ENCODE measurements at places on chromosomes 1 and 21. TPM values are rescaled to one million over a fixed set of nuclear protein-coding genes. Genes with fewer than 3 reads are reported as not detected.
A peak's percentile ranks its signal among the peaks of the same experiment; 100 is the strongest.

Gene GUCA2A
- total RNA-seq = 1.8 TPM

Gene GJB3
- not detected for total RNA-seq

Gene LEFTY1
- not detected for total RNA-seq

Gene OR2M3
- total RNA-seq = 0.45 TPM

Gene CD1D
- 1.9 TPM for total RNA-seq

Gene RHBDL2
- total RNA-seq = 14.5 TPM

Gene ITLN1
- 241 TPM for total RNA-seq

Gene SLC5A3
- total RNA-seq = 25.9 TPM

Gene SPRR5
- total RNA-seq = not detected

DNA sequence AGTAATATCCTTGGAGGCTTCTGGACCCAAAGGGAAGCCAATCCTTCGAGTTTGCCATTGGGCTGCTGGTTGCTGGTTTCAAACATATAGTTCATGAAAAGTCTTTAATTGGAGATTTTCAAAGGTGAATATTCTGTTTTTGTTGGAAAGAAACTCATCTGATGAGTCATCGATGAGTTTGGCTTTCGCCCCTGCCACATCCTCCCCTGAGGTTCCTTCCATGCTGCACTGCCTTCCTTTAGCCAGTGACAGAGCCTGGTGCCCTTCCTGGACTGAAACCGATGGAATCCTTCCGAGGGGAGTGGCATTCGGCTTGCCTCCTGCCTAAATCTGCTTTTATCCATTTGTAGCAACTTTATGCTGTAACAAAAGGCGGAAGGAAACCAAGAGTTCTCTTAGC lies 550.0 kb downstream of the KIF26B start:
- DNase-seq = no peak

DNA sequence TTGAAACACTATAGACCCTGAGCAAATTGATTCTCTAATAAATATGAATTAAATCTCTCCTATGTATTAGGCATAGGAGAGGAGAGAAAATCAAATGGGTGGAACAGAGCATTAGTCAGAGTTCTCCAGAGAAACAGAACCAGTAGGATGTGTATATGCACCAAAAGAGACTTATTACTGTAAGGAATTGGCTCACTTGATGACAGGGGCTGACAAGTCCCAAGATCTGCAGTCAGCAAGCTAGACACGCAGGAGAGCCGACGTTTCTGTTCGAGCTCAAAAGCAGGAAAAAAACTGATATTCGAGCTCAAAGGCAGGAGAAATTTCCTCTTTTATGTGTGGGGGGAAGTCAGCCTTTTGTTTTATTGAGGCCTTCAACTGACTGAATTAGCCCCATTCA lies 259.2 kb upstream of the KAZN start:
- no peak for DNase-seq

DNA sequence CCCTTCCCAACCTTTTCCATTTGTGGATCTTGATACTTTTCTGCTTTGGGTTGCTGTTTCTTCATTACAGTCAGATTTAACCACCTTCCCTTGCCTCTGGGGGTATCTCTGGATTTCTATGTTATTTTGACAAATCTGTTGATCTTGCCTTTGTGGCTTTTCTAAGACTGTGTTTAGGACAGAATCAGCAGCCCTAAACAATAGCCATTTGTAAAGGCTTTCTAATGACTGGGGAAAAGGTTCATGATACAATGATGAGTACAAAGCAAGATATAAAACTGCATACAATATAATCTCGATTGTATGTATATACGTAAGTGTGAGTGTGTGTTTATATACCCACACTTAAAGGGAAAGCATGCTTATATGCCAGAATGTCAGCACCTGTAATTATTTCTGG lies 27.8 kb downstream of the FAM20B start:
- no peak for DNase-seq

DNA sequence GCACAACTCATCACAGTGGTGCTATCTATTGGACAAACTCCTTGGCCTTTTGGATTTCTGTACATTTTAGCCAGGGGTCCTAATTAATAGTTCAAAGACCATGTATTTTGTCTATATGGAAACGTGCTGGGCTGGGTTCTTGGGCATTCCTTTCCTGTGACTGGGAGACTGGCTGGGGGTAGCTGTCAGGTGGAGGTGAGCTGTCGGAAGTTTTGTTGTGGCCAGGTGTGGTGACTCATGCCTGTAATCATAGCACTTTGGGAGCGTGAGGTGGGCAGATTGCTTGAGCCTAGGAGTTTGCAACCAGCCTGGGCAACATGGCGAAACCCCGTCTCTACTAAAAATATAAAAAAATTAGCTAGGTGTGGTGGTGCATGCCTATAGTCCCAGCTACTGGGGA lies 392.4 kb downstream of the RPS6KC1 start:
- no peak for DNase-seq

- no peak for DNase-seq
Observed at GRCh38 chr21:29064850-29065481, 8.5 kb downstream of the CCT8 start.

GRCh38 chr21:33566514-33566913 lies 22.0 kb downstream of the DONSON start:
- DNase-seq = no peak

DNA sequence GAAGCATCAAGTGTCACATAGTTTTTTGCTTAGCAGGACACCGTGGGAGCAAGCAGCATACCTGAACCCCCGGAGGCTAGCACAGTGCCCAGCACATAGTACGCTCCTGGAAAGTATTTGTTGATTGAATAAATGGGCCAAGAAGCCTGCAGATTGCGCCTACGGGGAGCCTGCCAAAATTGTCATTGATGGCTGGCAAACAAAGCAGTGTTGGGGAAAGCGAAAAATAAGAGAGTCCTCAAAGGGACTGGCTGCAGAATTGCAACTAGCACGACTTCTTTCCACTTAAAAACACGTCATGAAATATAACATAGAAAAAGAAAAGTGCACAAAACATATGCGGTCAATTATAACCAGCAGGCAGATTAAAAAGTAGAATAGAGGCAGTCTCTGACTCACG lies 125.2 kb upstream of the GALNT2 start:
- DNase-seq = no peak

- no peak for DNase-seq
Observed at GRCh38 chr1:239891621-239892358, 199.9 kb upstream of the FMN2 start.

DNA sequence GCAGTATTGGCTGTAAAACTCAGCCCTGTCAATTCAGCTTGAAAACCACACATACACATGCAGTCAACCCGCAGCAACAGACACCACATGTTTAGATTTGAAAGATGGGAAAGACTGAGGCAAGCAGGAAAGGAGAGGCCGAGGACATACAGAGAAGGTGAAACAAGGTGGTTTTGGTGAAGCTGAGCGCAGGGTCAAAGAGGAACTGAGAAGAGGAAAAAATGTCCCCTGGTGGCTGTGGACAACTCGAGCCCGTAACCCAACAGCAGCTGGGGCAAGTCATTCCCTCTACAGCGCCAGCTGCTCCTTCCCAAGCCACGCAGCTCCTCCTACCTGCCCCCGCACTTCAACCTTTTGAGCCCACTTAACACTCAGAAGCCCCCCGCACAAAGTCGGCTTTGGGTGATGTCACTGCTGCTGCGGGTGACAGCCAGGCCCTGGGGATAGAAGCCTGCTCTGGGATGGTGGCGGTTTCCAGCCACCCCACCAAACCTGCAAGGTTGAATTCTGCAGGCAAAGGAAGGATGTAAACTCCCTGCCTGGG lies 63.0 kb downstream of the KCNN3 start:
- DNase-seq = no peak

DNA sequence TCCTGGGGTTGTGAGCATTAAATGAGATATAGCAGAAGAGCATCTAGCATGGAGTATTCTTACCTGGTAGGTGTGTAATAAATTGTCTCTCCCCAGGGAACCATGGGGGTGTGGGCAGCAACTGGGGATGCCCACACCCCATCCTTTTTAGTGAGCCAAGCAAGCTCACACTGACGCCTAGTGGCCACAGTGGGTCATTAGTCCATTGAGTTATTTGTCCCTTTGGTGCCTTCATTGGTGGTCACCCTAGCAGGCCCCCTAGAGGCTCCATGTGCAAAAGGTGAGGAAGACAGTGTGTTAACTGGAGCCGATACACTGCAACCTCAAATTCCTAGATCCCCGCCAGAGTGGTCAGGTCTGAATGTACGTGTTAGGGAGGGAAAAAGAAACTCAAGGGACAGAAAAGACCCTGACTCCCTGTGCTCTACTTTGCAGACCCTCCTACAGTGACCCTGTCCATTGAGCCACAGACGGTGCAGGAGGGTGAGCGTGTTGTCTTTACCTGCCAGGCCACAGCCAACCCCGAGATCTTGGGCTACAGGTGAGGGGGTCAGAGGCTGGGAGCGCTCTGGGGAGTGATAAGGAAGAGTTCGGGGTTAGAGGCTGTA lies 93.3 kb upstream of the CD1D start:
- peak; percentile 88 for DNase-seq

- no peak for DNase-seq
Observed at GRCh38 chr1:74674278-74675048, 871 bp upstream of the ERICH3 start.

DNA sequence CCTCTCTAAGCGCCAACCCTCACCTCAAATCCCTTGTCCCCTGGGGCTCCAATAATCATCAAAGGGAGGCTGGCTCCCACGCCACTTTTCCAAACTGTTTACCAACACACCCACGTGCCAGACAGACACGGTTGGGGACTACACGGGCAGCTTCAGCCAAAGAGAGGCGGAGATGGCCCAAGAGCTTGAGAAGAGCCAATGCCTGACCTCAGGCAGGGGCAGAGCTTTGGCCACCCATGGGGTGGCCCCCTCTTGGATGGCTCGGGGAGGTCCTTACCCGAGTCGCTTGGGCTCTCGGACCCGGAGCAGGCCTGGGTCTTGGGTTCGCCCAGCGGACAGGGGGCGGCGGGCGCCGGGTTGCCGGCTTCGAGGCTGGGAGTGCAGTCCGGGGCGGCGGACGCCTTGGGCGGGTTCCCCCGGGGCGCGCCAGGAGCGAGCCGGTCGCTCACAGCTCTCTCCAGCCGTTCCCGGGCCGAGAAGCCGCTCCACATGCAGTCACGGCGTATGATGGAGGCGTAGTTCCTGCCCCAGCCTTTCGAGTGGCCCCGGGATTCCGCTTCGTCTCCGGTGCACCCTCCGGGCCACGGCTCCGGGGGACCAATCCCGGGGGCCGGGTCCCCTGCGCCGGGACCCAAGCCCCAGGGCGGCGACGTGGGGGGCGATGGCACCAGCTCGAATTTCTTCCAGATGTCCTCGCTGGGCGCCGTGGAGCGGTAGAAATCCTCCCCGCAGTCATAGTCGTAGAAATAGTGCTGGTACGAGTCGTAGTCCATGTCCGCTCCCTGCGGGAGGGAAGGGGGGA lies 854 bp downstream of the MYCL start:
- peak; percentile 55 for DNase-seq

GRCh38 chr1:97986041-97987005 lies 65.5 kb upstream of the DPYD start:
- no peak for DNase-seq

- DNase-seq = no peak
Observed at GRCh38 chr1:917076-917459, 6.7 kb upstream of the SAMD11 start.

GRCh38 chr1:91165033-91165654 lies 143.3 kb upstream of the ZNF644 start:
- peak; percentile 90 for DNase-seq

GRCh38 chr1:104878203-104878909 lies 1128.7 kb downstream of the AMY1C start:
- no peak for DNase-seq

DNA sequence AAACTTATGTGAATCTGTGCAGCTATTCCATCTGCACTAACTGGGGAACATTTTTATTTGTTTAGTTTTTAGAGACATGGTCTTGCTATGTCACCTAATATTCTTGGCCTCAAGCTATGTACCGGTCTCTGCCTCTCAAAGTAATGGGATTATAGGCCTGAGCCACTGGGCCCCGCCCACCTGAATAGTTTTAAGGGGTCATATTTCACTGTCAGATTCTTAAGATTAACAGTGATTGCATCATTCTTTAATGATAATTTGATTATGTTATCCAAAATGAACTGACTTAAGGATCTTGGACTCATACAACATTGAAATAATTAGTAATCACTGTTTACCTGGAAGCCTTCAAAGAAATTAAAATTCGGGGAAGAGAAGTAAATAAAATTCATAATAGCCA lies 12.6 kb upstream of the KLF18 start:
- DNase-seq = no peak

DNA sequence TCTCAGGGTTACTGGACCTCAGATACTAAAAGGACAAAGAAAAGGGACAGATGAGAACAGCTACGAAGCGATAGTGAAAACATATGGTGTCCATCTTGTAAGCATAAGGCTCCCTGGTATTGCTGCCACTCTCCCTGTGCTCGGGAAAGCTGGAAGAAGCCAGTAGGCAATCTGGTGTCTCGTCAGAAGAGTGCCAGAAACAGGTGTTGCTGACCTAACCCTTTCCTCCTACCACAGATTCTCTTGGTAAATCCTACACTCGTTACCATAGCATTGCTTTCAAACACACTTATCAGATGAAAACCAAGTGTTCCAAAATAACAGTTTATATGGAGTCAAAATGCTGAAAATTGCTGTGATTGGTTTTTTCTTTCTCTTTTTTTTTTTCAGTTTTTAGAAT lies 146.3 kb downstream of the NRIP1 start:
- DNase-seq = no peak

DNA sequence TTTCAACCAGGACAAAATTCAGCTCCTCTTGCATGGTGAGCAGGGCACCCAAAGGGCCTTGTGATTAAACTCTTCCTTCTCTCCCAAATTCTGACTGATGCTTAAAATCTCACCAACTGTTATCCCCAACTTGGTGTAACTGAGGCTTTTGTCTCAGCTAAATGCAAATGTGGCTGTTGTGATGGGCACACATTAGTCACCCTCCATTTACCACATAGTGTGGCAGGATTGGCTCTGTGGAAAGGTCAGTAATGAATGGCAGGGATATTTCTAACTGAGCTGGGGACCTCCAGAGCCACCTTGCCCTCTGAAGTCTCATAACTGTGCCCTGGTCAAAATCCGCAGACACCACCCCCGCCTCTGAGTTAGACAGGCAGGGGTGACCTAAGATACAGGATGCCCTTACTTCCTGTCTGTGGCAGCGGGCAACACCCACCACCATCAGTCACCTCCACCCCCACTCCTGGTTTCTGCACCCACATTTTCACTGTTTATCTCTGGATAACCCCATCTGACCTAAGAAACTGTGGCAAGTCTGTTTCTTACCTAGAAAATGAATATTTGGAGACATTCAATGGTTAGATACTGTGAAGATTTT lies 25.4 kb upstream of the RGS16 start:
- DNase-seq = no peak

- no peak for DNase-seq
Observed at GRCh38 chr1:87599569-87599968, 270.9 kb downstream of the LMO4 start.

GRCh38 chr1:46469881-46470280 lies 19.8 kb upstream of the DMBX1 start:
- DNase-seq = no peak

DNA sequence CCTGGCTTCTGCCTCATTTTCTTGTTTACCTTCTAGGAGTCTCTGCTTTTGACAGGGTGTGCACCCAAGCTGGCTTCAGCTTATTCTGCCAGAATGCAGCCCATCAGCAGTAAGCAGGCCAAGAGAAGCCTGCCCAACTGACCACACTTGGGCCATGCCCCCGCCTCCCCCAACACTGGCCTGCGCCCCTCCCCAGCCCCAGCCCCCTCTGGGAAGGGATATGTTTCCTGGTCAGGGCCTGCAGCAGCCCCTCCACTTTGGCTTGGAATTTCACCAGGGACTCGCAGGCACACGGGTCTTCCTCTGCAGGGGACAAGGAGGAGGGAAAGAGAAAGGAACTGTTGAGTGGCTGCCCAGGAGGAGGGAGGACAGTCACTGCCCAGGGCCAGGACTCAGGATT lies 9.4 kb downstream of the MATN1 start:
- DNase-seq = no peak

Measured in stomach (tissue), 19 donors.